NCI-H460 (cell line): ENCODE measurements at places on chromosomes 13 and 19. TPM values are rescaled to one million over a fixed set of nuclear protein-coding genes. Genes with fewer than 3 reads are reported as not detected.

The PRRG2 gene
- total RNA-seq, result 0.14 TPM in 1 of 2 replicates, not detected in the other

GRCh38 chr13:97339988-97340749 lies 93.8 kb upstream of the RAP2A start:
- DNase-seq, result no peak

DNA sequence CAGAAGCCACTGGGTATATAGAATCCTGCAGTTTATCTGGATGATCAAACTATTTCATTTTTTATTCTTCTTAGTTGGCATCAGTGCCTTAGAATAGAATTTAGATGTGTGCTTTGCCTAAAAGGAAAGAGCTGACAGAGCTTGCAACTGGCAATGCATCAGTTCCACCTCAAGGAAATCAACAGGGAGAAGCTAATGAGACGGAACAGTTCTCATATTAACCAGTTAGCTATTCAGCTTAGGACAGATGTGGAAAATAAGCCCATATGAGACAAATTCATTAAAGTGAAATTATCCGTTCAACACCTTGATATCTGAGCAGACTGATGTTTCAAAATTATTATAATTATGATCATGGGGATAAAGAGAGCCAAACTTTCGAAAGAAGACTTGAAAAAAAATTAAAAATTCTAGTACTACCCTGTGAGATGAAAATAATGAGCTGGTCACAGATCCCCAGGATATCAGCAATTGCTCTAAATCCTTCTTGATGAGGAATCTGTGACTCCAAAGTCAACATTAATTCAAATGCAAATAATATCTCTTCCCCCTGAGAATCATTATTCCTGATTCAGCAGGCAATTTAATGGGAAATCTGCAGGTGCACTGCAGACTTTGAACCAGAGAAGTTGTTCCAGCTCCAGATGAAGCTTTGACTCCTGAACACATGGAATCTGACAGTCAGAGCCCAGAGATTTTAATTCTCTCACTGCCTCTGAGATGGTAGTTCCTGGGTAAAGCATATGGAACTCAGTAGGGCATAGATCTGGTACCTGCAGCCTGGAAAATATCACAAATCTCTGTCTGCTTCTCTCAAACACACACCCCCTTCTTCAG lies 486.8 kb downstream of the FOXO1 start:
- DNase-seq, result no peak

- no peak for DNase-seq
Observed at GRCh38 chr13:99078017-99078771, 100.3 kb upstream of the DOCK9 start.

The PSG11 gene
- total RNA-seq, result not detected in 2 replicates

The TJP3 gene
- 0.69 and 0.98 TPM in 2 replicates for total RNA-seq
